A549 treated with ZK216348 at 1 μM for 4 hours (cell line): ENCODE measurements at places on chromosomes 3 and 15. TPM values are rescaled to one million over a fixed set of nuclear protein-coding genes. Genes with fewer than 3 reads are reported as not detected.

The CPNE9 gene
- total RNA-seq = 0.14 to 0.30 TPM (median 0.21 TPM) in 3 of 5 replicates, not detected in the others

The RETNLB gene
- total RNA-seq = not detected in 5 replicates

The TRIM71 gene
- total RNA-seq = not detected in 5 replicates

The SLC28A2 gene
- total RNA-seq = not detected in 5 replicates

The CSPG4 gene
- 0.04 to 0.27 TPM (median 0.09 TPM) in 5 replicates for total RNA-seq

The KLHL40 gene
- not detected in 5 replicates for total RNA-seq

The SYNPR gene
- not detected in 5 replicates for total RNA-seq

The LIPC gene
- 0.11 to 0.29 TPM in 2 of 5 replicates, not detected in the others for total RNA-seq

The PPM1L gene
- 0.20 to 0.88 TPM (median 0.49 TPM) in 5 replicates for total RNA-seq

The MORC1 gene
- total RNA-seq = not detected in 5 replicates

The PPP1R14D gene
- total RNA-seq = 0.24 to 0.41 TPM in 2 of 5 replicates, not detected in the others

The THBS1 gene
- total RNA-seq = 33.6 to 57.1 TPM (median 44.2 TPM) in 5 replicates

The ZNF639 gene
- 14.8 to 23.7 TPM (median 21.1 TPM) in 5 replicates for total RNA-seq

The C2CD4A gene
- total RNA-seq = 0.09 to 0.18 TPM (median 0.15 TPM) in 4 of 5 replicates, not detected in the other

The CCDC39 gene
- not detected in 5 replicates for total RNA-seq

The STARD9 gene
- total RNA-seq = 1.2 to 2.2 TPM (median 1.8 TPM) in 5 replicates

The DYNC1LI1 gene
- 38.3 to 50.9 TPM (median 39.6 TPM) in 5 replicates for total RNA-seq

The ZNF621 gene
- 6.2 to 8.1 TPM (median 7.4 TPM) in 5 replicates for total RNA-seq

The BNC1 gene
- total RNA-seq = 0.45 to 0.88 TPM (median 0.53 TPM) in 5 replicates

The SLITRK3 gene
- not detected in 5 replicates for total RNA-seq

The CRABP1 gene
- 1.0 to 2.1 TPM (median 1.3 TPM) in 5 replicates for total RNA-seq

The CYP1A2 gene
- total RNA-seq = not detected in 5 replicates

The FBLN2 gene
- 1.5 to 3.1 TPM (median 2.2 TPM) in 5 replicates for total RNA-seq

The C3orf49 gene
- total RNA-seq = not detected in 5 replicates

The ATP13A3 gene
- total RNA-seq = 14.5 to 41.2 TPM (median 33.6 TPM) in 5 replicates

The GPR149 gene
- not detected in 5 replicates for total RNA-seq

The INKA1 gene
- 1.1 to 3.0 TPM (median 2.3 TPM) in 5 replicates for total RNA-seq

The KBTBD13 gene
- not detected in 5 replicates for total RNA-seq

The FOXB1 gene
- not detected in 5 replicates for total RNA-seq

The LIPH gene
- total RNA-seq = 5.5 to 7.5 TPM (median 6.7 TPM) in 5 replicates

The CTSH gene
- total RNA-seq = 42.2 to 52.4 TPM (median 47.0 TPM) in 5 replicates

The RBP2 gene
- total RNA-seq = not detected in 5 replicates

The ARPP21 gene
- total RNA-seq = 0.07 to 0.13 TPM (median 0.07 TPM) in 3 of 5 replicates, not detected in the others

The TP63 gene
- total RNA-seq = 0.14 to 0.34 TPM (median 0.27 TPM) in 5 replicates

The GCSAM gene
- not detected in 5 replicates for total RNA-seq

The NAA80 gene
- total RNA-seq = 4.6 to 8.6 TPM (median 6.1 TPM) in 5 replicates

The GOLGA6L7 gene
- not detected in 5 replicates for total RNA-seq

The PRTG gene
- total RNA-seq = 7.3 to 10.5 TPM (median 9.9 TPM) in 5 replicates

The P2RY1 gene
- total RNA-seq = 0.34 to 0.57 TPM (median 0.54 TPM) in 5 replicates

The FRMD5 gene
- total RNA-seq = 2.4 to 5.9 TPM (median 2.7 TPM) in 5 replicates

The TMOD3 gene
- 38.3 to 72.4 TPM (median 63.4 TPM) in 5 replicates for total RNA-seq

The ZNF860 gene
- 0.90 to 2.3 TPM (median 1.4 TPM) in 5 replicates for total RNA-seq

The DCLK3 gene
- total RNA-seq = not detected in 5 replicates

The CYP19A1 gene
- 0.14 to 0.30 TPM (median 0.18 TPM) in 5 replicates for total RNA-seq

The TRANK1 gene
- total RNA-seq = 1.00 to 1.8 TPM (median 1.5 TPM) in 5 replicates

The MOBP gene
- total RNA-seq = 0.15 to 0.36 TPM in 2 of 5 replicates, not detected in the others

The CKMT1B gene
- 2.2 to 4.7 TPM (median 3.7 TPM) in 5 replicates for total RNA-seq

The ACKR4 gene
- not detected in 5 replicates for total RNA-seq

The CLDN16 gene
- total RNA-seq = 0.07 to 0.34 TPM in 2 of 5 replicates, not detected in the others
